ENCODE measurements at places on chromosomes 12 and 14. TPM values are rescaled to one million over a fixed set of nuclear protein-coding genes. Genes with fewer than 3 reads are reported as not detected.
A peak's percentile ranks its signal among the peaks of the same experiment; 100 is the strongest.

The OR6C74 gene
- polyA plus RNA-seq, result not detected

The BEST3 gene
- polyA plus RNA-seq, result 0.75 TPM

The GRIP1 gene
- 0.03 TPM for polyA plus RNA-seq

The DDX11 gene
- 33.4 TPM for polyA plus RNA-seq

The ENDOU gene
- polyA plus RNA-seq, result not detected

The CIT gene
- 5.7 TPM for polyA plus RNA-seq

The RNASE1 gene
- polyA plus RNA-seq, result not detected

The CRADD gene
- polyA plus RNA-seq, result 13.6 TPM

The FOXA1 gene
- not detected for polyA plus RNA-seq

The RPL10L gene
- polyA plus RNA-seq, result not detected

The CCND2 gene
- not detected for polyA plus RNA-seq

The PZP gene
- polyA plus RNA-seq, result not detected

The INSM2 gene
- polyA plus RNA-seq, result 0.15 TPM

The LUM gene
- polyA plus RNA-seq, result 50.2 TPM

GRCh38 chr12:6295094-6295811, 15.2 kb upstream of the PLEKHG6 start:
- peak; percentile 44 for DNase-seq

GRCh38 chr14:50605766-50606165, 45.8 kb downstream of the ATL1 start:
- no peak for DNase-seq

DNA sequence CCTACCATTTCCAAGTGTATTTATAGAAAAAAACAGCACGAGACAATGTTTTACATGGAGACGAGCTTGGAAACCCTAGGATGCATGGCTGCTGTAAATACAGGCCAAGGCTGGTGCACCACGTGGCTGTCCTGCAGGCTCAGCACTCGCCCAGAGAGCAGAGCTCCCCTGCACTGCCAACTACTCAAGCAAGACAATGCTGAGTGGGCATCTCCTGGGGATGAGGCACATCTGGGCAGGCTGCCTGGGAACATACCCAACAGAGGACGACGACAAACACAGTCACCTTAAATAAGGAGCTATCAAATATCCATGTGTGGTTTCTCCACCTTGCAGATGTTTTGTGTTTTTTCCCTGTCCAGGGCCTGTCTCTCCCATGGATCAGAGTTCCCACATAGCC, 128.3 kb upstream of the PRMT8 start:
- no peak for DNase-seq

GRCh38 chr12:117347588-117347987, 13.8 kb downstream of the NOS1 start:
- no peak for DNase-seq

DNA sequence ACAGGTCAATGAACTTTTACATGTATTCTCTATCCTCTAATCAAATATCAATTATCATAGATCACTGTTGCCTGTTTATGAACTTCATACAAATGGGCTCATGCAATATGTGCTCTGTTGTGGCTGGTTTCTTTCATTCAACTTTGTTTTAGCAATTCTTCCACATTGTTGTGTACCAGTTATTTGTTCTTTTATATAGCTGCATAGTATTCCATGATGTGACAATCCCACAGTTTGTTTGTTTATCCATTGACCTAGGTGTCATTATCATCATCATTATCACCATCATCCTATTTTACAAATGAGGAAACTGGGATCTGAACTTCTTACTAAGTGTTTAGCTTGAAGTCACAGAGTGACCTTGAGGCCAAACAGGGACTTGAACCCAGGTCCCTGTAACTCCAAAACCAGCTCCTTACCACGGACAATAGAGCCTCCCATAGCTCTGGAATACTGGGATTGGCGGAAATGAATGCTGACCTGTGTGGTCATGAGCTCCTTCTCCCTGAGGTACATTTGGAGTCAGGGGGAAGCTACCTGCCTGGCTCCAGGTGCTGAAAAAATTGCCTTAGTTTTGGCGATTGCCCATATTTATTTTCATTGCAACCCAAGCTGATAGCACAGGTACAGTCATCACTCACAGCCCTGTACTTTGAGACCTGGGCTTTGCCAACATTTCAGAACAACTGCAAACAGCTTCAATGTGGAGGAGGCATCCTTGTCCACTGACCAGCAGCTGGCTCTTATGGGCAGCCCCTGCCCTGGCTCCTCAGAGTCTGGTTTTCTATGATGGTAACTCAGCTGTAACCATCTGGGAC, 9.2 kb downstream of the ZFP36L1 start:
- no peak for DNase-seq

- peak; percentile 32 for DNase-seq
Observed at GRCh38 chr12:111249018-111249370, 119.9 kb downstream of the PHETA1 start.

GRCh38 chr14:85573406-85573805, 43.5 kb downstream of the FLRT2 start:
- no peak for DNase-seq

DNA sequence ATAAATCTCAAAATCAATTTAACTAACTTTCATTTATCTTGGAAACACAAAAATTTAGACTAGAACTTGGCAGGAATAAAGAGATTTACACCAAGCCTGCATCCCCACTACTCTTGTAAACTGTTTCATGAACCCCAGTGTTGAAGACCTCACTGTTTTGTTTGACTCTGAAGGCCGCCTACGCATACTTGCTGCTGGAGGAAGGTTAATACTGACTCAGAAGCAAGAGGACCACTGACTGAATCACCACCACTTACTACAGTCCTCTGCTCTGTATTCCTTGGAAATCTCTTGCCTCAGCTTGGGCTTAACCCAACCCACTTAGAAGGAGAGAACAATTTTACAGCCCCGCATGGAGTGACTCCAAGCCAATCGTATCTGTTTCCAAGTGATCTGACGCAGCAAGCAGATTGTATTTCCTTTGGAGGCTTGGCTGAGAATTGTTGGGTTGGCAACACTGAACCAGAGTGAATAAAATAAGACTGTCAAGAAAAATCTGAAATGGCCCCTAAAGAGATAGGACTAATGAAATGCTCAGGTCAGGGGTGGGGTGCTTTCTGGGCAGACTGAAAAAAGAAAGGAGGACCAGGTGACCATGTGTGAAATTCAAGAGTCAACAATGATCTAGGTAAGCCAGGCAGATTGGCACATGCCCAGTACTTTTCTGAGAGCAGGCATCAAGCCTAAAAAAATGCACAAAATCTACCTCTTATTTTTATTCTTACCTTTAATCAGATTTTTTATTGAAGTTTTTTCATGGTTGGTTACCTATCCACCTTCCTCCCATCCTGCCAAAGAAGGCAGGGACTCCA, 248.6 kb downstream of the ZFP36L1 start:
- DNase-seq, result no peak

DNA sequence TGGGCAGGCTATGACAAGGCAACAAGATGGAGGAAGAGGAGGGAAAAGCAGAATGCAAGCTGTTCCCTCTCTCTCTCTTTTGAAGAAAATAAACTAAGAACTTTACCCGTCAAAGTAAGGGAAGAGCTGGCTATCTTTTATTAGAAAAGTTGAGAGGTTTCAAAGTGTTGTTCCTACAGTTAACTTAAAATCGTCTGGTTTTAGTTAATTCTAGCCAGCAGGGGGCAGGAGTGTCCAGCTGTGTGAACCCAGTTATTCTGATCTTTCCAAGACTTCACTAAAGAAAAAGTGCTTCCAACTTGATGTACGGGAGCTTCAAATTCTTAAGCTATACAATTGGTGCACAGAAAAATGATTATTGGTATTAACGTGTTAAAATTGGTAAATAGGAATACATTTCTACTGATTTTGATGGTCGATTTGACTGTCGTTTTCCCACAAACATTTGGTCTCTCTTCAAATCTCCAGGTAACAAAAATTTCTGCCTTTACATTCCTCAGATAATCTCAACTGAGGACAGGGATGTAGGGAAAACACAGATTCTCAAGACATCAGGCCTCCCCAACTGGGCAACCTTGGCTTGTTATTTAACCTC, 28.4 kb upstream of the MON2 start:
- peak; percentile 49 for DNase-seq

DNA sequence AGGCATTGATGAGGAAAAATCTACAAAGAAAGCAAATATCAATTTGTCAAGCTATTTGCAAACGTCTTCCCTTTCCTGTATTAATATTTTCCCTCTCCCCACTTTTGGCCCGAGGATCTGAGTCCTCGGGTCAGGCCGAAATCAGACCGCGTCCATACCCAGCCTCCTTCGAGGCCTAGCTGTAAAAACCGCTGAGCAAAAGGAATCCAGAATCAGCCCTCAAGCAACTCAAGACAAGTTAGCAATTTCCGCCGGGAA, 353 bp upstream of the MAPK1IP1L start:
- no peak for DNase-seq

DNA sequence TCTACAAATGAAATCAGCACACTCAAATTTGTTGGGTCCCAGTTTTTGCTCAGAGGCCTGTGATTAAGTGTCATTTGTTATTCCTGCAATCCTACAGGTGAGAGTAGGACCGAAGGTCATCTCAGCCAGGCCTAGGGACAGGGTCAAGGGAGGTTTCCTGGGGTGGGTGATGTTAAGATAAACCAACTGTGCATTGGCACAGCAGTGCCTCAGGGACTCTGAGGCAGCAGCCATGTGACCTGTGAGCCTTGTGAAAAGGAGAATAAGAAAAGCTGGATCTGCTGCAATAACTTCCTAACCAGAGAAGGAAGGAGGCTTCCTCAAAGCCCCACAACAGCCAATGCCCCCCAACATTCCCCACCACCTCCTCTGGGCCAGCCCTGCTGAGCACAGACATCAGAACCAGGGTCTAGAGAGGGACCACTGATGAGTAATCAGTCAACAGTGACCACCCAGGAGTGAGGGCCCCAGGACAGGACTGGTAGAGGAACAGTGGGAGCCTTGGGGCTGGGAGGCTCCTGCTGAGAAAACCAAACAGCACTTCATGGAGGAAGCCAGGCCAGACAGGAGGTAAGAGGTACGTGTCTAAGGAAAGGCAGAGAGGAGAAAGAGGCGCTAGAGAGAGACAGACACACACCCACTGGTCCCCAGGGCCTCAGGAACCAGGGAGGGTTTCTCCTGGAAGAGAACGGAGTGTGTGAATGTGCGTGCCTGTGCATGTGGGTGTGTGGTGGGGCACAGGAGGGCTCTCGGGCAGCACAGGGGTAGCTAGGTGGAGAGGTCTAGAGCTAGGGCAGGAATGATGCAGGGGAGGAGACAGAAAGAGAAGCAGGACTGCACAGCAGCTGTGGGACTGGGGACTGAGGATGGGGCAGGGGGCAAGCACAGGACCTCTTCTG, 82.4 kb downstream of the ITPK1 start:
- DNase-seq, result no peak

GRCh38 chr12:41277946-41278267, 89.8 kb downstream of the PDZRN4 start:
- no peak for DNase-seq

- no peak for DNase-seq
Observed at GRCh38 chr14:39060818-39061437, 42.1 kb downstream of the SEC23A start.

DNA sequence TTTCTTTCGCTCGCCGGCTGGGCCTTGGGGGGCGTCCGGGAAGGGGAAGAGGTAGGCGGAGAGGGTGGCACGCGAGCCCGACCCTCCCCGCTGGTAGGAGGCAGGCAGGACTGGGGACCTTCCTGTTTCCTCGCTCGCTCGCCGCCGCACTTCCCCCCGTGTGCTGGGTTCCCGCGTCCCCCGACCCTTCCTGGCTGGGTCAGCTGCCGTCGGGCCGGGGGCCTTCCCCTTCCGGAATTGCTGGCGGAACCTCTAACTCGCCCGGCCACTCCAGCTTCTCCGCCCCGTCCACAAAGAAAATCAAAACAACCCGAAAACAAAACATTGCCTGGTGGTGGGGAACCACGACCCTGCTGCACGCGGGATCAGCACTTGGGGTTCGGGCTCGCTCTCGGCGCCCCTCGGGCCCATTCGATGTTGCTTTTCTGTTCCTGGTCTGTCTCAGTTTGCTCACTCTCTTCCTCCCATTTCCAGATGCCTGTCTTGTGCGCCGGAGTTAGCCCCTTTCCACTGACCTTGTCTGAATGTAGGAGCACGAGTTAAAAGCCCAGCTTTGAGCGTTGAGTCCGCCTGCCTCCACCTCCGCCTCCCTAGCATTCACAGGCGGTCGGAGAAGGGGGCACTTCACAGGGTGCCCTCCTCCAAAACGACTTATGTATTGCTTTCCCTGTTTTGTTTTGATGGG, 581 bp downstream of the PAPOLA start:
- peak; percentile 85 for DNase-seq

DNA sequence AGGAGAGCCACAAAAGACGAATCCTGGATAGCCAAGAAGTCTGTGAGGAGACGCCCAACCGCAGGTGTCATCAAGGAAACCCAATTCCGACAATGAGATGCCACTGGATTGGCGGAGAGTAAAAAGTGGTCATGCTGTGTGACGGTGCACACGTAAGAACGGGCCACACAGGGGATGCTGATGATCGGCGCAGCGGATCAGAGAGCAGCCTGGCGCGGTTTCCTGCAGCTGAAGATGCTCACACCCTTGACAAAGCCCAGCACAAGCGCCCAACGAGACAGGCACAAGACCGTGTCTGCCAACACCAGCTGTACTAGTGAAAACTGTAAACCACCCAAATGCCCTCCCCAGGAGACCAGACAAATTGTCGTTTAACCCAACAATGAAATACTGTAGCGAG, 55.8 kb downstream of the CCDC85C start:
- DNase-seq, result no peak

- peak; percentile 34 for DNase-seq
Observed at GRCh38 chr12:100356644-100357223, at the start of gene SLC17A8. Gene SLC17A8, plus strand, starts transcription at chr12:100357074. Its CDS starts 318 bp downstream, at chr12:100357392.

DNA sequence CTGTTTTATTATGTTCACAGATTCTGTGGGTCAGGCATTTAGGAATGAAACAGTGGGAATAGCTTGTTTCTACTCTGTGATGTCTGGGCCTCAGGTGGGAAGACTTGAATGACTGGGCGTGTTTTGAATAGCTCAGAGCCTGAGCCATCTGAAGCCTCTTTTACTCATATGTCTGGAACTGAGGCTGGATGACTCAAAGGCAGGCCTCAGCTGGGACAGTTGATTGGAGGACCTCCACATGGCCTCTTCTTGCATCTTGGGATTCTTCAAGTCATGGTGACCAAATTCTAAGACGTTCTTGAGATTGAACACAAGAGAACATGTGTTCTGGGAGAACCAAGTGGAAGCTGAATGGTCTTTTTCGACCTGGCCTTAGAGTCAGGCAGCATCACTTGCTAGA, 45.8 kb upstream of the TBX3 start:
- DNase-seq, result no peak

DNA sequence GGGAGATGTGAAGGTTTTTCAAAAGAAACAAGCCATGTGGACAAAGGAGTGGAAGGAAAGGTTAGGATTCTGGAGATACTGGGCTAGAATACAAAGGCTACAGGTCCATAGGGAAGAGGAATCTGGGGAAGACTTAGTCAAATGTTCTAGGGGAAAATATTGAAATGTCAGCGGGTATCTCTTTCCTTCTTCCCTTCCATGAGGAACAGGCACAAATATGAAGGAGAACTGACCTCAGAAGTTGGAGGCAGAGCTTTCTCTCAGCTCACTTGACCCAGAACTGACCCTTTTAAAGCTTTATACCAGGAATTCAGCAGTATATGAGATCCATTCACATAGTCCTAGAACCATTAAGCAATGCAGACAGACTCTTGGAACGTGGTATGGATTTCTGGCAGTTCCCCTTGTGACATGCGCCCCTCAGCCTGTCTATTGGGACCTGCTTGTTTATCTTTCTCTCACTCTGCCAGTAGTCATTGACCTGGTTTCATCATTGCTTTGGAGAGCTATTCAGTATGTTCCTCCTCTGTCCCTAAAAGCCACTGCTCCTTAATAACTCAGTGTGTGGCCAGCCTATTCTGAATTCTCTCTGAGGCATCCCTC, 43.0 kb upstream of the GSG1 start:
- no peak for DNase-seq
